ENCODE measurements at places on chromosomes 11 and 22. TPM values are rescaled to one million over a fixed set of nuclear protein-coding genes. Genes with fewer than 3 reads are reported as not detected.

DNA sequence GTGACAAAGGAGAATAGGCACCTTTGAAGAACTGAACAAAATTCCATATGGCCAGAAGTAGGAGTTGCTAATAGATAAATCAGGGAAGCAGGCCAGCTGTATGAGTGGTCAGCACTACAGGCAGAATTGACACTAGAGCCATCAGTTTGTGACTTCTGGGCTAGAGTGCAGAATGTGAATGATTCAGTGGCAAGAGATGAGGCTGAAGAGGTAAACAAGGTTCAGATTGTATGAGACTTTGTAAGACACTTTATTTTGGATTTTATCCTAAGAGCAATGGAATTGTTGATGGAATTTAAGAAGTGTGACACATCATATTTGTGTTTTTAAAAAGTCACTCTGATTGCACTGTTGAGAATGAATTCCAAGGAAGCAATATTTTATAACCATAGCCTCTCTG, 12.9 kb downstream of the BIRC3 start:
- DNase-seq: no peak

DNA sequence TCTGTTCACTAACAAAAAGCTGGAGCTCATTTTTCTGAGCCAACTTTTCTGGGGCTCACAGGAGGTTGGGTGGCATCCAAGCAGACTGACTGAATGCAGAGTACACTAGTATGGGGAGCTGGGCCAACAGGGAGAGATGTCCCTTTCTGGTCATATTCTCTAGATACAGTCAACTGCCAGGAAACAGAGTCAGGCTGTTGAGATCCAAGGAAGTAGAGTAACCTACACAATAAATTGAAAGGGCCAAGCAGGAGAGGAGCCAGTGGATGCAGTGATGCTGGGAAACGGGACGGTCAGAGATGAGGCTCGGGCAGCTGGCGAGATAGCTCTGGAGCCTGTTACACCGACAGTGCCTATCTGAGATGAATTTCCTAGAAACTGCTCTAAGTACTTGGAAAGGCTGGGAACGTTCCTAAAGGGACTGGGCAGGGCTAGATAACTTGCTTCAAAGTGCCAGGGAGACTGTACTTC, 71.1 kb downstream of the LARGE2 start:
- no peak for DNase-seq

DNA sequence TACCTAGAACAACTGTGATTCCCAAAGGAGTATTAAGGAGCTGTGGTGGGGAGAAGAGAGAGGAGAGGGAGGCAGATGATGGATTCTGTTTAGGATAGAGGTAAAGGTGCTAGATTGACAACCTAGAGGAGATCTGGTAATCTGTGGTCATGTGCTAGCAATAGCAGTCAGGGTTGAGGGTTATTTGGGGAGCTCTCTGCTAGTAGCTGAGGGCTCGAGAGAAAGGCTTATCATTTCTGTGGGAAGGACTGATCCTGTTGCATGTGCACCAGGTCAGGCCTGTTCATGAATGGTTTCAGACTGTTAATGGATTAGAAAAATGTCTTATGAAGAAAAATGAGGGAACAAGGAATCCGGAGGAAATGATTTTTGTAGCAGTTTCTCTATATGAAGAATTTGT, 63.2 kb downstream of the MTMR3 start:
- no peak for DNase-seq

GRCh38 chr11:122453586-122453985, 201.9 kb upstream of the UBASH3B start:
- no peak for DNase-seq

DNA sequence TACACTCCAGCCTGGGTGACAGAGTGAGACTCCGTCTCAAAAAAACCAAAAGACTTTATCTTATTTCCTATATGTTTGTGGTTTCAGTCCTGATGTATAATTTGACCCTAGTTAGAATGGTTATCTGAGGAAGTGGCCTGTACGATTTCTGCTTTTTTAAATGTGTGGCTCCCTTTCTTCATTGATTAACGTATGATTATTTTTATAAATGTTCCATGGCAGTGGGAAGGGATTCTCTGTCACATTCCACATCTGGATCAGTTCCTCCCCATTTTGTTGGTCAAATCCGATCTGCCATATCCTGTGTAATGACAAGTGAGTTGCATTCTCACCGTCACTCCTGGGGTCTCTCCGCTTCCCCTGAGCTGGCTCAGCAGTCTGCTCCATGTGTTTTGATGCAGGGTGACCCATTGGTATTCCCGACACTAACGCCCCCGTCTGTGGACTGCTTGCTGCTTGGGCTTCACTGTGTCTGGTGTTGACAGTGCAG, 20.3 kb downstream of the NEAT1 start:
- DNase-seq: no peak

DNA sequence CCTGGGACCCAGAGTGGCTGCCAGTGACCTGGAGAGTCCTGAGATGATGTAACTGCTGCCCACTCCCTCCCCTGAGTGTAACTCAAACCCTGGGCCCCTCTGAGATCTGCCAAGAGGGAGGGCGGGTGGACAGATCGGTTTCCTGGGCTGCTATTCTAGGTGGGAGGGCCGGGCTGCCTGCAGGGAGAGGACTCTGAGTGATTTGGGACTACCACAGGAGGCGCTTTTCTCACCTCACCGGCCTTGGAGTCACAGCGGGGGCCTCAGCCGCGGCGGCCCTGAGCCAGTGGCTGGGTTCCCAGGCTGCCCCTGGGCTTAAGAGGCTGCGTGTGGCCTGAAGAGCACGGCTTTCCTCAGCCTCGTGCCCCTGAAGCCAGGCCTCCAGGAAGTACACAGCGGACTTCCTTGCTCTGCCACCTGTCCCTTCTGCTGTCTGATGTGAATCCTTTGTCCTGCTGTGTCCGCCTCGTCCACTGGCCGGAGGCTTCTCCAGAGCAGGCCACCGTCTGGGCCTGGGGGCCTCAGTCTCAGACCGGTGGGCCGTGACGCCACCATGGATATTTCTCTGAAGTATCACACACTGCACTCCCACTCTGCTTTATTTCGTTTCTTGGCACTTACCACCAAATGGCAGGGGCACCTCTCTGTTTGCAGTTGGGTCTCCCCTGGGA, 11.5 kb downstream of the RELT start:
- no peak for DNase-seq

ST14 gene
- 1.4 TPM for total RNA-seq

GRCh38 chr11:63165706-63166310, 21.8 kb upstream of the SLC22A24 start:
- DNase-seq: no peak

ACP2 gene
- total RNA-seq: 7.8 TPM
